ENCODE measurements at places on chromosomes 1 and 21.
A peak's percentile ranks its signal among the peaks of the same experiment; 100 is the strongest.

DNA sequence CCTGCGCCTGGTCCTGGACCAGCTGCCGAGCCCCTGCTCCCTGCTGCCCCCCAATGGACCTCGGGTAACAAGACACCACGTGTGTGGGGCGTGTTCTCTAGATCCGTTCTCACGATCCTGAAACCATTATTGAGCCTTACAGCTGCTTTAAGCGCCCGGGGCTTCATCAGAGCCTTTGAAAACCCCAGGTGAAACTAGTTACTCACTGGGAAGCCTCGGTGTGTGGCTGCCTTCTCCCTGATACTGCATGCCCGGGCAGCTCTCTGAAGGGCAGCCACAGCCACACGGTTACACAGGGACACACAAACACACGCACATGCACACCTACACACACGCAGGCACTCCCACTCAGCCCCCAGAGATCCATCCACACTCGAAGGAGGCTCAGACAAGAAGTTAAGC is 5.3 kb downstream of the HES2 start:
- peak; percentile 36 for DNase-seq

DNA sequence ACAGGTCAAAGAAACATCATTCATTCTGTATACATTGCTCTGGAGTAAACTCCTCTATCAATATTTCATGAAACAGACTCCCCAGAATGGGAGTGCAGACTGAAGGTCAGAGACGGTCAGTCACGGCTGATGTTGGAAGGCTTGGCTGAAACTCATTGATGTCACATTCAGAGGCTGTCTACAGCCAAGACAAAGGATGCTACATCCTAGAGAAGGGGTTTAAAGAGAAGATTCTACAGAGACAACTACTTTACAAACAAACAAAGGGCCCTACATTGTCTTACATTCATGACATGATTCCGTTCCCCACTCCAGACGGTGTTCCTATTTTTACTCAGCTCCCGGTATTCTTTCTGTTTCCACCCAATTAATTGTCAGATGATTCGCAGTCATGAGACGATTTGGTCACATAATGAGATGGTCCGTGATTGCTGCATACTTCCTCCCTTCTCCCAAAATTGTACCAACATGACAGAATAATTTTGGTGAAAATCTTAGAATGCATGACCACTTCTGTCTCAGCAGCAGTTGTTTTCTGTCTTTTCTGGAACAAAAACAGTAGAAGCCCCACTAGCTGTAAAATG is 73.8 kb upstream of the VAV3 start:
- DNase-seq: no peak

GRCh38 chr1:204479387-204480136 is 15.0 kb downstream of the PIK3C2B start:
- no peak for DNase-seq

- DNase-seq: no peak
These were observed 182.9 kb downstream of the BACH1 start for GRCh38 chr21:29481641-29482040.

- no peak for DNase-seq
These were observed 6.9 kb downstream of the ERRFI1 start for GRCh38 chr1:8019229-8019620.

DNA sequence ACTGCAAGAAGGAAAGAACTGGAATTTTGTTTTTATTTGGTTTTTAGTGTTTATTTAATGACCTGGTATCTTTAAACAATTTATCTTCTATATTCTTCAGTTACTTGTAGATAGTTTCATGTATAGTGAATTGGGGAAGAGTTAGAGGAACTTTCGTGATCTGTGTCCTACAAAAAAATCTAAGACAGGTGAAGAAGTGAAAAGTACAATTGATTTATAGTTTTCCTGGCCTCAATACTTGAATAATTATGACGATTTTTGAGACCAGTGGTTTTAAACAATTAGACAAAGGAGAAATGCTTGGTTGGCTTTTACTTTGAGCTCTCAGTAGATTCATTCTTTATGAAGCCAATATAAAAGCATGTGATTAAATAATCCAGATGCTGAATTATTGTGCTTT is 7.5 kb downstream of the MIER1 start:
- DNase-seq: no peak

DNA sequence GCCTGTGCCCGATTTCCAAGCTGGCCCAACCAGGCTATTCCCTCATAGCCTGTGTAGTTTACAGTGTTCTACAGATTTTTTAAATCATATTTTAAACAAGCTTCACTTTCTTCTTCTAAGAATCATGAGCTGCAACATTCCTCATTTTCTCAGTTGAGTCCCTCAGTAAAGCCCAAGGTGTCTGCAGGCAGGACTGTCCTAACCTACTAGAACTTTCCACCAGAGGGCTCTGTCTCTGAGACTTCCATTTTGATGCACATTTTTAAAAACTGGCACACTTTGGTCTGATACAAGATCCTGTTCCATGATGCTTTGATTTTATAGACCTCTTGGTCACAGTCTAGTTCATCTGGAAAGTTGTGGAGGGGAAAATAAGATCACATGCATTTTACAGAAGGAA is 21.6 kb upstream of the SLAMF6 start:
- DNase-seq: peak; percentile 33

GRCh38 chr1:233004451-233004850 is 54.0 kb downstream of the NTPCR start:
- DNase-seq: no peak

GRCh38 chr1:67458663-67459062 is 28.5 kb upstream of the SERBP1 start:
- DNase-seq: no peak

DNA sequence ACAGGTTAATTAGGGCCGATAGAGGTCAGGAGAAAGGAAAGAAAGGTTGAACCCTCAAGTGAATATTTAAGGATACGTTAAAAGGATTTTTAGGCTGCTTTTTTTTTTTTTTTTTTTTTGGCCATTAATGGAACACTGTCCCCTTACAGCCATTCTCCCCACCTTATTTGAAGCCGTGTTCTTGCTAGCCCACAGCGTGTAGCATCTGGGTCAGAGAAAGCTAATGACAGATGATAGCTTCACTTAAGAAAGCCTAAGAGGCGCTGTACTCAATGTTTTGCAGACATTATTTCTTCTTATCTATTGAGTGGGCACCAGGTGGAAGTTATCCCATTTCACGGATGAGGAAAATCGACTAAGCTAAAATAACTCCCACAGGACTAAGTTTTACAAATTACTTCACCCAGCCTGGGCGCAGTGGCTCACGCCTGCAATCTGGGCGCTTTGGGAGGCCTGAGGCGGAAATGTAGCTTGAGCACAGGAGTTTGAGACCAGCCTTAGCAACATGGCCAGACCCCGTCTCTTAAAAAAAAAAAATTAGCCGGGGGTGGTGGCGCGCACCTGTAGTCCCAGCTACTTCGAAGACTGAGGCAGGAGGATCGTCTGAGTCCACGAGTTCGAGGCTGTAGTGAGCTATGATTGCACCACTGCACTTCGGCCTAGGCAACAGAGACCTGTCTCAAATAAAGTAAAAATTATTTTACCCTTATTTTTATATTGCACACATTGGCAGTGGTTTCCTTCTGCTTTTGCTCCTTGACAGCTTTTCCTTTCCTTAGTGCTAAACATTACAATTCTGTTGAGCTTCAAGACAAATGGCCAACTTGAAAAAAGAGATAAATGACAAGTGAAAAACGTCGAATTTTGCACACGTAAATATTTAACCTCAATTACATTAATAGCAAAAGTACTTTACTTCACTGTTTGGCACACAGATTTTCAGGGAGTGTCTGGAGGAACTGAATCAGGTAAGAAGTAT is 1.1 kb upstream of the PHTF1 start:
- no peak for DNase-seq

DNA sequence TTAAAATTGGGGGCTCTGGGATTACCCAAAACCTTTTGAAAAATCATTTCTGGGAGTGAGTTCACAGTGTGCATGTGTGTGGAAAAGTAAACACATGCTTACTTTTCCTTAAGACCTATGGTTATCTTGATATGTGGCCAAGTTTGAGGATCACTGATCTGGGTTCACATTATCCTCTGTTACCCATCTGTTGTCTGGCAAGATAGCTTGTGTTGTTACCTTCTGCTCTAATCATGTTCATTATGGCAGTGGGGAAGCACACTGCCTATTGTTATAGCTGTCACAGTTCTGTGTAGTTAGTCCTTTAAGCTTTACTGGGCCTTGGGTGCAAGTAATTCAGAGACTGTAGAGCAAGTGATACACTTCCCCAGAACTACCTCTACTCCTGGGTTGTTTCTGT is 5.0 kb downstream of the CTBS start:
- DNase-seq: no peak

- DNase-seq: peak; percentile 11
These were observed 85.2 kb downstream of the BEND5 start for GRCh38 chr1:48691429-48692001.

- no peak for DNase-seq
These were observed 12.0 kb downstream of the DDAH1 start for GRCh38 chr1:85452948-85453347.

- no peak for DNase-seq
These were observed 23.4 kb upstream of the TRAPPC10 start for GRCh38 chr21:43988506-43989230.

- DNase-seq: no peak
These were observed 4.2 kb downstream of the S100A12 start for GRCh38 chr1:153371231-153371630.

DNA sequence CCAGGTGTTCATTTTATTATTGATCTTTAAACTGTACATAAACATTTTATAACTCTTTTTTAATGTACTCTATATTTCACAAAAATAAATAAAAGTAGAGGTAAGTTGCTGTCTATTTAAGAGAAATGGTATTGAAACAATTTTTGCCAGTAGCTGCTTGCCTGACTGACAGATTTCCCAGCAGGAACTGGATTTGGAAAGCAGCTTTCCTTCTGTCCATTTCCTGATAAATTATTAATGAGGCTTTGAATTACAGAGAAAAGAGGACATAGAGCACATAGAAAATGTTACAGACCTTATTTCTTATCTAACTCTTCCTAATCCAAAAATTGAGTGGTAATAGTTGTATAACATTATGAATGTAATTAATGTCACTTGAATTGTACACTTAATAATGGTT is 79.7 kb upstream of the BCL10 start:
- DNase-seq: no peak

- no peak for DNase-seq
These were observed 391.9 kb downstream of the SIPA1L2 start for GRCh38 chr1:232238009-232238408.

- peak; percentile 55 for DNase-seq
These were observed 13.4 kb downstream of the SNAP47 start for GRCh38 chr1:227748496-227749182.

DNA sequence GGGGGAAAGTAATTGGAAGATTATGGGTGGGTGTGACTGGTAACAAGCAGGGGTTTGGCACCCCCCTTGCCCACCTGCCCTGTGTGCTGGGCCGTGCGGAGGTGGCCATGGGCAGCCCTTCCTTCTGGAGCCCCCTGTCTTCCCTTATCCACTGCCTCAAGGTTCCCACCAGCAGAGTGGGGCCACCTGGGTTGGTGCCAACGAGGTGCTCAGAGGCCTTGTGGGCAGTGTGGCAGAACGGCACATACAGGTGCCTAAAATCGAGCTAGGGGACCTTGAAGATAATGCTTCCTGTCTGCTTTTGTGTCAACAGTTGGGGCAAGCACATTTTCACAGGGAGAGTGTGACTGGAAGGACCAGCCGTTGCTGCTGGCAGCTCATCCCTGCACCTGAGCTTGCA is 161.8 kb downstream of the PCBP3 start:
- no peak for DNase-seq

DNA sequence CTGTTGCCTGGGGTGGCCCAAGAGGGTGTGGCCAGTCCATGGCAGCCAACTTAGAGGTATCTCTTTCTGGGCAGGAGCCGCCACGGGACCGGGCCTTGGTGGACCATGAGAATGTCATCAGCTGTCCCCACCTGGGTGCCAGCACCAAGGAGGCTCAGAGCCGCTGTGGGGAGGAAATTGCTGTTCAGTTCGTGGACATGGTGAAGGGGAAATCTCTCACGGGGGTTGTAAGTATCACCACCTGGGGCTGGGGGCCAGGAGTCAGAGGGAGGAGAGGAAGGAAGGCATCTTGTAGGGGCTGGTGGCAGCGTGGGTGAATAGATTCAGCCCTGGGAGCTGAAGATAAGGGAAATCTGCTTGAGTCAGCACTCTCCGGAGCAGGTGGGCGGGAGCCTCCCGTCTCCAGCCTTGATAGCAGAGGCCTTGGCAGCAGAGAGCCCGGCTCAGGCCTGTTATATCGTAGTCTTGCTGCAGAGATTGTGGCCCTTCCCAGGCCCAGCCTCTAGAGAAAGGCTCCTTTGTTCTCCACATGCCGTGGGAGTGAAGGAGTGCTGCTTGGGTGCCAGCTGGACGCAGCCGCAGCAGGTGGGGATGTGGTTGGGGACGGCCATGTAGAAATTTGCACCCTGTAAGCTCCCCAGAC is 25.4 kb downstream of the PHGDH start:
- no peak for DNase-seq

DNA sequence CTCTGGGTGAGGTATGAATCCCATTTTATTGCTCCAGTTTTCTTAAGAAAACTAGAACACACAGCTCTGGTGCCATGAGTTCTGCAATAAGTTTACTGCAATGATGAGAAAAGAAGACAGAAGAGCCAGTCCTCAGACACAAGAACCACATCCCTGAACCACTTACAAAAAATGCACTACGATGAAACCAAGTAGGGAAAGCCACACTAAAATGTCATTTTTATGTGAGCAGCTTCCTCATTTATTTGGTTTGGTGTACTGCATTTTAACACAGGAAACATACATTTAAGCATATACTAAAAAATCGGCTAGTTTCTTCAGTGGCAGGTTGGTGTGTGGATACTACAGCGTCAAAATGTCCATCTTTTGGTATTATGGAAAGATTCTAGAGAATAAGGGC is 95.9 kb downstream of the PTPN14 start:
- peak; percentile 78 for DNase-seq

DNA sequence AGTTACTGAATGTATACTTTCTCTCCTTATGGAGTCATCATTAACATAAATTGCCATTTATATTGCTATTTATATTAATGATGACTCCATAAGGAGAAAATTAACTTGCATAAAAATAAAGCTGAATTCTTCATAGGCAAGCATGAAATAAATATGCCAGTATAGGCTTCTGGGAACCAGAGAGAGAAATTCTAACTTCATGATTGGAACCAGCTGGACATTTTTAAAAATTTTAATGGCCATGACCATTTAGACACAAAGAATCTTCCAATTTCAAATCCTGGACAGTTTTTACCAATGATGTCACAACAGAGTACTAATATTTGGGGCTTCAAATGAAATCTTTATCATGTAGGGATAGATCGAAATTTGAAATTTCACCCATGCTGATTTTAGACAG is 268.7 kb downstream of the PTGER3 start:
- no peak for DNase-seq

DNA sequence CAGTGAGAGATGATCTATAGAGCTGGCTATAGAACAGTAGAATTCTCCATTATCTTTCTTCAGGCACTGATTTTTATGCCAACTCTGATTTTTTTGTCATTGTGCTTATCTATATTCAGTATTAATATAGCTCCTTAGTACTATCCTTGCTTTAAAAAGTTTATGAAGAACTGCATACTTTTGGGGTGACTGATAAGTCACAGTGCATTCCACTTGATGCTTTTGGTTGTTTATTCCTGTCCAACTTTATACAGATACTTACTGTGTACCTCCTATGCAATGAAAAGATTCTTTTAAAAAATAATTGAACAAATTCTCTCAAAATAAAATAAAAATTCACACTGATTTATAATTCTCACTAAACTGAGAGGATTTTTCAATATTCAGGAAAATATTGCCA is 71.6 kb downstream of the COL24A1 start:
- no peak for DNase-seq

Measured in MV-4-11 (cell line).